CD4-positive, alpha-beta T cell (primary cell): ENCODE measurements at places on chromosomes 7 and 10. TPM values are rescaled to one million over a fixed set of nuclear protein-coding genes. Genes with fewer than 3 reads are reported as not detected.

- DNase-seq: no peak
Observed at GRCh38 chr10:121426307-121426706, 171.9 kb downstream of the FGFR2 start.

- DNase-seq: no peak
Observed at GRCh38 chr7:139132887-139133286, 23.4 kb upstream of the ZC3HAV1 start.

DNA sequence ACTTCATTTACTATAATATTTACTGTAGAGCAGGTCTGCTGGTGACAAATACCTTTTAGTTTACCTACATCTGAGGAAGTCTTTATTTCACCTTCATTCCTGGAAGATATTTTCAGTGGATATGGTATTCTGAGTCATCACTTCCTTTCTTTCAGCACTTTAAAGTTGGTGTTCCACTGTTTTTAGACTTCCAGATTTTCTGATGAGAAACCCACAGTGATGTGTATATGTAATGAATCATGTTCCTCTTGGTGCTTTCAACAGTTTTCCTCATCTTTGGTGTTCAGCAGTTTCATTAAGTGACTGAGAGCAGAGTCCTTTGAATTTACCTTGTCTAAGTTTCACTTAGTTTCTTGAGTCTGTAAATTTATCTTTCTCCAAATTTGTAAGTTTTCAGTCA is 36.4 kb downstream of the COPG2 start:
- DNase-seq: no peak

Gene CFAP69
- not detected for total RNA-seq

Gene ADARB2
- 0.14 TPM for total RNA-seq

Gene RNF32
- 0.99 TPM for total RNA-seq
